ENCODE measurements at places on chromosomes 6 and 20.

- DNase-seq, result no peak
These were observed 22.6 kb upstream of the HLA-DQB2 start for GRCh38 chr6:32785781-32786533.

DNA sequence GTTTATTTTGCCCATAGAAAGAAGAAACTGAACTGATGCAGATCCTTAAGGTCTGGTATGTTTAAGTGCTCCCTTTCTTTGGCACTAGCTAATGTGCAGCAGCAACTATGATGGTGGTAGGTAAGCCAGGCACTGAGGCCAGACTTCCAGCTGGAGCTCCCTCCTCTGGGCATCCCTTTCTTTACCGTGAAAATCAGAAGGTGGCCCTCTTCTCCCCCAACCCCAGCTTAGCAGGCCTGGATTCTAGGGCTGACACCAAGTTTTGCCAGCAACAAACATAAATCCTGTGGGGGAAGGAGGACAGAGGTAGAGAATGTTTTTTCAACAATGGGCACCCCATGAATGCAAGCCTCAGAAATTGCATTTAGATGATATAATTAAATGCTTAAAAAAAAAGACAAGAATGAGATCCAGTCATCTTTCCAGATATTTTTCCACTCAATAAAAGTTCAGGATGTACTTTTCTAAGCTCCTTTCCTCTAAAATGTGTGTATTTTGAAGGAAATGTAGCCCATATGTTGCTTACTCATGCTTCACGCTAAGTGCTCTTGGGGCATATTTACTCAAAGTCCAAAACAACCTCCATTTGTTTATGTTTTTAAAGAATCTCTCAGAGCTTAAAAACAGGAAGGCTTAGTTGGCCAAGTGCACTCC lies 123.9 kb upstream of the NXT1 start:
- no peak for DNase-seq

- DNase-seq, result no peak
These were observed 292.3 kb downstream of the RFPL4B start for GRCh38 chr6:112639391-112639831.

GRCh38 chr6:53831936-53832660 lies 37.3 kb downstream of the LRRC1 start:
- no peak for DNase-seq

- DNase-seq, result no peak
These were observed 200.3 kb downstream of the RNGTT start for GRCh38 chr6:88763160-88763559.

GRCh38 chr6:105803442-105803841 lies 282.7 kb upstream of the PRDM1 start:
- DNase-seq, result no peak

DNA sequence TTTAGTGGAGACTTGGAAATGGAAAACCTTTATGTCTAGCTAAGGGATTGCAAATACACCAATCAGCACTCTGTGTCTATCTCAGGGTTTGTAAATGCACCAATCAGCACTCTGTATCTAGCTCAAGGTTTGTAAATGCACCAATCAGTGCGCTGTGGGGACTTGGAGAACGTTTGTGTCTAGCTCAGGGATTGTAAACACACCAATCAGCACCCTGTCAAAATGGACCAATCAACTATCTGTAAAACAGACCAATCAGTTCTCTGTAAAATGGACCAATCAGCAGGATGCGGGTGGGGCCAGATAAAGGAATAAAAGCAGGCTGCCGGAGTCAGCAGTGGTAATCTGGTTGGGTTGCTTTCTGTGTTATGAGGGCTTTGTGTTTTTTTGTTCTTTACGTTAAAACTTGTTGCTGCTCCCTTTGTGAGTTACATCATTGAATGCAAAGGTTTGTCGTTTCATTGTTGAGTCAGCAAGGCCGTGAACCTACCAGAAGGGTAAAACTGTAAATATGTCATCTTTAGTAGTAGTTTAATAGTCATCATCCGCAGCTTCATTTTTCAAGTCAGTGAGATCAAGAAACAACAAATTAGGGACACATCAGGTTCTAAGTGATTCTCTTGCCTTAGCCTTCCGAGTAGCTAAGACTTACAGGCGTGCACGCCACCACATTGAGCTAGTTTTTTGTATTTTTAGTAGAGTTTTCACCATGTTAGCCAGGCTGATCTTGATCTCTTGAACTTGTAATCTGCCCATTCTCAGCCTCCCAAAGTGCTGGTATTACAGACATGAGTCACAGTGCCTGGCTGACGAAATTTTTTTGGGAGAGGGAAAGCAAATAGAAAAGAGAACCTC lies 22.7 kb upstream of the NUP153 start:
- no peak for DNase-seq

GRCh38 chr20:42179768-42180167 lies 561.6 kb upstream of the CHD6 start:
- no peak for DNase-seq

DNA sequence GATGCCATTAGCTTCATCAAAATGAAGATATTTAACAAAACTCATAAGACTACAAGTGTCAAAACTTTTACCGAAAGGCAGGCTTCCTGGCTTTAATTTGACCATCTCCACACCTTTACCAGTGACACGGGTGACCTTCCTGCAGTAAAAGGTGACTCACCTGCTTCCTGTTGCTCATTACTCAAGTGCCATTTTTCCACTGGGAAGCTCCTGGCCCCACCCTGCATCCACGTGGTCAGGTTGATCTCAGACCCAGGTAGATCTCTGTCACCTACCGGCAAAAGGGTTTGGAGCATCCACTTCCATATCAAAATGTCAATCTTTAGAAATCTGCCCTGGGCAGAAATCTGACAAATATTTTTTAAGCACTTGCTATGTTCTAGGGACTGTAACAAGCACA lies 31.9 kb upstream of the CDH4 start:
- DNase-seq, result no peak

GRCh38 chr20:52619101-52619500 lies 353.1 kb upstream of the TSHZ2 start:
- DNase-seq, result no peak

DNA sequence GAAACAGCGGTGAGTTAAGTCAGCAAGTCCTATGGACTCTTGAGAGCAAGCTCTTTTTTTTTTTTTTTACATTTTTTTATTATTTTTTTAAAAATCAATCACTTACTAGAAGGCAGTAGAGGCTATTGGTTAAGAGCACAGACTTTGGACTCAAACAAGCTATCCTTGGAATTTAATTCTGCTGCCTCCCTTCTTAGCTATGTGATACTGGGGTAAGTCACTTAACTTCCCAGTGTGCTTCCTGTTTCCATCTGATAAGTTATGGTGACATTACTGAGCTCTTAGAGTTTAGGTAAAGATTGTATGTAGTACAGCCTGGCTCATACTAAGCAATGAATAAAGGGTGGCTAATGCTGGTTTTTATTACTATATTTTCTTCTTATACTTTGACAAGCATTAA lies 770.5 kb upstream of the FLRT3 start:
- DNase-seq, result no peak

GRCh38 chr20:34143951-34144350 lies 31.9 kb upstream of the EIF2S2 start:
- no peak for DNase-seq

GRCh38 chr6:144155529-144155928 lies 5.2 kb downstream of the STX11 start:
- no peak for DNase-seq

DNA sequence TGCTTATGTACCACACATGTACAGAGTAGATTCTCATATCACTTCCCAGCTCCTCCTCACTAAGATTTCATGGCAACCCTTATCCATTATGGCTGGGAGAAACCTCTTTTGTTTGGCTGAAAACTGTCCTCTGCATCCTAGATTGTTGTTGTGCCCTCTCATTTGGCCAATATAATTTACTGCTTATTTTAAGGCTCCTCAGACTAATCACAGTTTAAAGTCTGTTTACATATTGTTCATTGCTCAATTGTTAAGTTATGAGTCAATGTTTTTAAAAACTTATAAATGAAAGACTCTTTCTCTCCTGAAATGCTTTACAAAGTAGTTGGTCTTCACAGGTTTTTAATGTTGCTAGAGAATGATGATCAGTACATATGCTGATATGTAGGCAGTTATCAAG lies 57.3 kb downstream of the FAM83B start:
- no peak for DNase-seq

GRCh38 chr20:42181064-42181463 lies 562.9 kb upstream of the CHD6 start:
- DNase-seq, result no peak

DNA sequence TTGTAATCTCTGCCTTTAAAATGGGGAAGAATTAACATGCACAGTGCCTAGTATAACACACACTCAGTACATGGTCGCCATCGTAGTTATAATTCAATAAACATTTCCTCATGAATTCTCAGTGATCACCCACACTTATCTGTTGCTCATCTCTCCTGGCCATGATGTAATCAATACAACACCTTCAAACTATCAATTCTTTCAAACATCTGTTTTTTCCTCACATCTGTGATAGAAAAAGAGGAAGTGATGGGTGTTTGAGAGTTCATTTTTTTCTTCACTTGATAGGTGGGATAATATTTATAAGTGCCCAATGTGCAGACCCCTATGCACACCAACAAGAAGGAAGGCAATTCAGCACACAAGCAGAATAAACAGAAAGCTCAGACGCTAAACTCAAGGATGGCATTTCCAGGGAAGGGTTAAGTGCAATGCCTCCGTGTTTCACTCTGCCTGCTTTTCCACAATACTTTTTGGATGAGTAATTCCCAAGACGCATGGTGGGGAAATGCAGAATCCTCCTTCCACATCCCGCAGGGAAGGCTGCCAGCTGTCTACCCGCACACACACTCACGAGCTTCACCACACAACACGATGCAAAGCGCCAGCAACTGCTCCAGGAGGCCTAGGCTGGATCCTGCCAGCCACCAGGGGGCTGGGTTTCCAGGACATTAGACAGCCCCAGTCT lies 100.3 kb downstream of the GMPR start:
- no peak for DNase-seq

DNA sequence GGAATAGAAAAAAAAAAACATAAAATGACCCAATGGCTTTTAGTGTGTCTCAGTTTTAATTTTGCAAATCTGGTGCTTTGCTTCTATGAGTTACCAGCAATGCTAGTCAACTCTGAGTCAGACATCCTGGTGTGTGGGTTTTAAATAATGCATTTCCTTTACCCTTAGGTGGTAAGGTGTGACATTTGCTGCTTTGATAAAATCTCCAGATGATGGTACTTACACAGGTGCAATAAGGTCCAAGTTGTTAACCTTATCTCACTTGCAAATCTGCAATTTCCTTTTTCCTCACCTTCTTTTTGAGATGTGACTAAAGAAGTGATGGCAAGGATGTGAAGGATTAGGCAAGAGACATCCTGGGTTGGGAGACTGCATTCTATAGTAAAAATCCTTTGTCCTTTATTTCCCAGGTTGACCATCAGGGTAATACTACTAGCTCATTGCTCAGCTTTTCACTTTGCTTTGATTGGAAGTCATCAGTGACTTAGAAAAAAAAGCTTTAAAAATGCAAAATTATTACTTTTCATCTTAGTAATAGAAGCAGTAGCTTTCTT lies 818.5 kb upstream of the FLRT3 start:
- no peak for DNase-seq

DNA sequence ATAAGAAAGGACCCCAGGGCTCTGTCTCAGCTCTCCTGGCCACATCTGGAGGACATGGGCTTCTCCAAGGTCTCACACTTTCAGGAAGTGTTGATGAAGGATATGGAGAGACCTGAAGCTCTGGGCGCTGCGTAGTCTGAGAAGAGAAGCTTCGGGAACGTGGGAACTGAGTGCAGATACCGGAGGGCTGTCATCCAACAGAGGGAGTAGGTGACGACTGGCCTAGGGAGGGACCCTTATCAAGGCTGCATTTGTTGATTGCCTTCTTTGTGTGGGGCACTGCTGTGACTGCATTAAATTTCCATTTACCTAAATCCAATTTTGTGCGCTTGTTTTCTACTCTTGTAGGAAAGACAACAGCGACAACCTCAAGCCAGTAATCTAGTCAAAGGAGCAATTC lies 63.4 kb downstream of the PLG start:
- no peak for DNase-seq

DNA sequence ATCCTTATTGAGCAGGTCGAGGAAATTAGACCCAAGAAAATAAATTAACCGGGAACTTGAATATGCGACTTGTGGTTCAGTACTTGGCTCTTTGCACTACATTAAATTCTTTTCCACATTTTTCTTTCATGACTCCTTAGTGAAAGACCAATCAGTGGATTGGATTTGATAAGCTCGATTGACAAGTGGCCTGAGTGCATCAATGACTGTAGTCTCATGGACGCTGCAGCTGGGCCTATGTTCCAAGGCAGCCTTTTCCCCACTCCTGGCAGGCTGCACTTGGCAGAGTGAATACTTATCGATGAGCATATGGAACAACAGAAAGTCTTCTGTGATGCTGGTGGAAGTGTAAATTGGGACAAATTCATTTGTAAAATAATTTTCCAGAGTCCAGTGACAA lies 210.8 kb upstream of the EXOC2 start:
- DNase-seq, result no peak

GRCh38 chr6:98487612-98488011 lies 346.8 kb upstream of the POU3F2 start:
- DNase-seq, result no peak

GRCh38 chr6:66796987-66797386 lies 1090.0 kb upstream of the EYS start:
- no peak for DNase-seq

DNA sequence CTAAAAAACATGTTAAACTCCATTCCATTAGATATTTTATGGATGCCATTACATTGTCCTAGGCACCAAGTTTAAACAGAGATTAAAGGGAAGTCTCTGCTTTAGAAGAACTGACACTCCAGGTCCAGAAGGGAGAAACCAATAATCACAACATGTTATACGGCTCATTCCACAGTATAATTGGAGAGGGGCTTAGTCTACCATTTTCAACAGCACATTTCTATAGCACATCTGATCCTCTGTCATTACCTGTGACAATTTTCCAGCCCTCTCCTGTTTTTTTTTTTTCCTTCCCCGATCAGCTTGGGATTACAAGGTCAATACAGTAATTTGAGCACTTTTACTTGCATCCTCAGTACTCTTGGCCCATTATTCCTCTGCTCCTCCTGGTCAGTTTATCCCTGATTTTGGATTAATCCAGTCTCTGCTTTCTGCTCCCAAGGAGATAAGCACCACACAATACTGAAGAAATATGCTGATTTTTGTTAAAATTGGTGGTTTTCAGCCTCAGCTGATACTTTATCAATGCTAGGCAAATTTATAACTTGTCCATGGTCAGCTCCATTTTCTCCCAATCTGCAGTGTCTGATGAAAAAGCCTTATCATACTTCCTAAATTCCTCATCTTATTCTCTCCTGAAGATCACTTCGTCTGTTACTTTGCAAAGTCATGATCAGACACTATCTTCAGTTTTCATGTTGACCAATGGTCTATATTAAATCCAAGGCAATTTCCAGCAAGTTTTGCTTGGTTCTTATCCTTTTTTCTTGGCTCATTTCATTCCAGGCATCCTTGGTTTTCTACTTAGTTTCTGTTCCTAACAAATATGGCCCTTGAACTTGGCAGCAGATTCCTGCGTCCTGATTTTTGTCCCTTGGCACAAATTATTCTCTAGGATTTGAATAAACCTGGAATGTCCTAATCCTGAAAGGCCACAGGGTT lies 30.8 kb upstream of the SYNCRIP start:
- no peak for DNase-seq

DNA sequence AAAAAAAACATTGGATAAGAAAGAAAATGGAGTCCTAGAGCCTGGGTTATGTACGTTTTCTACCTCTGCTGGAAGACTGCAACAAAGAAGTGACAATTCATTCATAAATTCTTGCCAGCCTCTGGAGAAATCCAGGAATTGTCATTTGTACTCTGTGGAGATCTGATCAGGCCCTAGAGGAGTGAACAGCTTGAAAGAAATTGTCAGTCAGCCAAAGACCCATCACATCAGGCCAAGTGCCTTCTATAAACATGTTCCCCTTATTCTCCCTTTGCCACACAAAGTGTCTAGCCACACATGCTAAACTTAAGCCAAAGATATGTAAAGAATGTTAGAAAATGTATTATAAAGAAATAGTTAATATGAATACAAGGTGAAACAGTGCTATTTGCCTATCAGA lies 152.4 kb downstream of the ADAT2 start:
- DNase-seq, result no peak
